Activated CD4-positive, alpha-beta T cell treated with anti-CD3 and anti-CD28 coated beads, Interleukin-2, amount 10 ng/mL, durations not matched to agents 24 days and 14 days (primary cell): ENCODE measurements at places on chromosomes 2 and 18. TPM values are rescaled to one million over a fixed set of nuclear protein-coding genes. Genes with fewer than 3 reads are reported as not detected.

DNA sequence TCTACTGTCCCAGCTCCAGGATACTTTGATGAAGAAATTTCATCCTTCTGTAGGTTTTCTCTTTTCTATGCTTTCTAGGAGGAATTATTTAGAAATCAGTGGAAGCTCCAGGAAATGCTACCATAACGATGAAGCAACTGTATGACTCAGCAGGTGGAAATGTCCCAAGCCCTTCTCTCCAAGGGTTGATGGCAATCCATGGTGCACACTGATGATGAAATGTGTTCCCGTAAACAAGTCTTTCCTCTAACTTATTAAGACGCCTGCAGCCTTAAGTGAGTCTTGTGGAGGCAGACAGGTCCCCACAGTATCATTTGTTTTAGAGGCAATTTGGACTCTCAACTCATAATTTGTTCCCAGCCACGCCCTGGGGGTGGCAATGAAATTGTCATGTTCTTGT, 777.6 kb upstream of the SOX11 start:
- no peaks in the 10 kb centered on the region for H3K36me3 ChIP-seq
- H3K4me1 ChIP-seq = no peaks in the 10 kb centered on the region
- no peak overlapping the region for H3K4me3 ChIP-seq
- no peak for DNase-seq
- H3K27me3 ChIP-seq = no peaks in the 10 kb centered on the region
- no peak overlapping the region for H3K27ac ChIP-seq

The FZD7 gene
- 1.3 TPM in 2 replicates for total RNA-seq

DNA sequence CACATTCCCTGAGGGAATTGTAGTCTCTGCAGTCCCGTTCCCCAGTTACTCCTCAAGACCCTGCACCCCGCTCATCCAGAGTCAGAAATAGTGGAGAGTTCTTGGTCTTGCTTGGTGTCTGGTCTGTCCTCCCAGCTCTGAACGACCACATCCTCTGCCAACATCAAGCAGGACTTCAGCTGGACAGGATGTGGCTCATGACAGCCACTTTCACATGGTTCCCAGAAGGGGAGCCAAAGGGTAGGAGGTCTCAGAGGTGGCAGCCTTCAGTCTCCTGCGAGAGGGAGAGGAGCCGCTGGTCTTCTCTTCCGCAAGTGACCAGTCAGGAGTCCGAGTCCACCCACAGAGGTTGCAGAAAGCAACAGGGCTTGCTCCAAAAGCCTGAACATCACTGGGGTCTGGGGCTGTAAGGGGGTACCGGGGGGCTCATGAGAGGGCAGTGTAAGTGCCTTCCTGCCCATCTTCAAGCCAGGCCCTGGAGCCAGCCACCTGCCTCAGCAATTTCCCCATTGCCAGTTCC, 29.8 kb downstream of the B3GNT7 start:
- H3K4me3 ChIP-seq = no peak overlapping the region
- no peak for DNase-seq
- peaks cover 7% of the 10 kb centered on the region for H3K4me1 ChIP-seq
- no peaks in the 10 kb centered on the region for H3K36me3 ChIP-seq

DNA sequence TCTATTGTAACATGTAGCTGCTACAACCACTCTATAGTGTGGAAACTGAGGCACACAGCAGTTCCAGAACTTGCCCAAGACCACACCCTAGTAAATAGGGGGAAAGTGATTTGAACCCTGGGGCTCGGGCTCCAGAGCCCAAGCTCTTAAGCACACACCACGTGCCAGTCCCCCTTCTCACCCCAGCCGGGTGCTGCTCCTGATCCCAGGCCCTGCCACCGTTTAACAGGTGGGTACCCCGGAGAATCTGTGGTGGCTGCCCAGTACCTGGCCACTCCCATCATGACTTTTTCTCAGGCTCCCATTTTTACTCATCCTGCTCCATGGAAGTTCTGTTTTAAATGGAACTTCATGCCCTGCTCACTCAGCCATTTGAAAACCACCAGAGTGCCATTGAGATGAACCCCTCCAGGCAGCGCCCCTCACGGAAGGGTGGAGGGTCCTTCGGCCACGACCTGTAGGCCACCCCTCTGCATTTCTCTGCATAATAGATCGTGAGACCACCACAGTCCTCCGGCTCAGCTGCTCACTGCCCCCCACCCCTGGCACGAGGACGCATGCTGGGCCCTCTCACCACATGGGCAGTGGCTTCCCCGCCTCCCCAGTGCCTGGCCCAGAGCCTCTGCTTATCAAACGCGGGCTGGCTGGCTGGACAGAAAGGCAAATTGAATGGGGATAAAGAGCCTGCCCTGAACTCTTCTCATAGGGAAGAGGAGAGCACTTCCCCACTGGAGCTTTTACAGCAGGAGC, 42.1 kb downstream of the TMEM37 start:
- H3K27ac ChIP-seq = no peak overlapping the region
- no peaks in the 10 kb centered on the region for H3K36me3 ChIP-seq
- DNase-seq = no peak

DNA sequence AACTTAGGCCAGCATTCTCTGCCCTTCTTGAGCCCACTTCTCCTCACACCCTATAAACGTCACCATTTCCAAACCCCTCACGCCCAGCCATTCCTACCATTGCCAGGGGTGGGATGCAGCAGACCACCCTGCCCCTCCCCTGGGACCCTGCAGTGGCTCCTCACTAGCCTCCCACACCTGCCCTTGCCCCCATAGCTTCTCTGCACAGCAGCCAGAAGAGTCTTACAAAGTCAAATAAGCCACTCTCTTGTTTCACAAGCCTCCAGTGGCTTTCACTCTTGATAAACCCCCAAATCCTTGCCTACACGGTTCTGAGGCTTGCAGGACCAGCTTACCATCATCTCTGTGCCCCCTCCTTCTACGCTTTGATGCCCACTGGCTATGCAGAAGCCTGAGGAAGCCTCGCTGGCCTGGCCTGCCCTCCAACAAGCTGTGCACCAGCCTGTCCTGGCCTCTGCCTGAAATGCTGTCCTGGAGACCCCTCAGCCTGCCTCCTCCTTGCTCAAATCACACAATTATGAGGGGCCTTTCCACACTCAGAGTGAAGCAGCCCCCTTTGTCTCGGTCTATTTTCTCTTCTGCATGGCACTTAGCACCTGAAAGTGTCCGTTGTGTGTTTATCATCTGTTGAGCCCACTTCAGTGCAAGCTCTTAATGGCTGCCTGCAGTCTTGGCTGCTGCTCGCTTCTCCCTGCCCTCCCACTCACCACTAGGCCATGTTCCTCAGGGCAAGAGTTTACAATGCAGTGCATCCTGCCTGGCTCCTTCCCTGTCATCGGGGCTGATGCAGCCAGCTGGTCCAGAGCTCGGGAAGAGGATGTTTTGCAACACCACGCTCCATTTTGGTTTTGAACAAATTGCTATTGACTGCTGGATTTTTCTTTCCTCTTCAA, 82.6 kb upstream of the RGPD5 start:
- no peak for DNase-seq
- no peaks in the 10 kb centered on the region for H3K4me1 ChIP-seq
- no peak overlapping the region for H3K27ac ChIP-seq
- H3K27me3 ChIP-seq = no peaks in the 10 kb centered on the region
- H3K4me3 ChIP-seq = no peak overlapping the region

The ZNF532 gene
- 0.79 and 1.0 TPM in 2 replicates for total RNA-seq

The PARD3B gene
- 0.12 and 0.50 TPM in 2 replicates for total RNA-seq

The DSC3 gene
- total RNA-seq = not detected in 2 replicates

GRCh38 chr2:239313776-239314175, 87.0 kb downstream of the HDAC4 start:
- DNase-seq = no peak
- H3K36me3 ChIP-seq = peaks cover 21% of the 10 kb centered on the region
- H3K27ac ChIP-seq = no peak overlapping the region
- no peak overlapping the region for H3K4me3 ChIP-seq
- H3K27me3 ChIP-seq = no peaks in the 10 kb centered on the region
- peaks cover 37% of the 10 kb centered on the region for H3K4me1 ChIP-seq

The TMEM163 gene
- 0.23 TPM in 1 of 2 replicates, not detected in the other for total RNA-seq

DNA sequence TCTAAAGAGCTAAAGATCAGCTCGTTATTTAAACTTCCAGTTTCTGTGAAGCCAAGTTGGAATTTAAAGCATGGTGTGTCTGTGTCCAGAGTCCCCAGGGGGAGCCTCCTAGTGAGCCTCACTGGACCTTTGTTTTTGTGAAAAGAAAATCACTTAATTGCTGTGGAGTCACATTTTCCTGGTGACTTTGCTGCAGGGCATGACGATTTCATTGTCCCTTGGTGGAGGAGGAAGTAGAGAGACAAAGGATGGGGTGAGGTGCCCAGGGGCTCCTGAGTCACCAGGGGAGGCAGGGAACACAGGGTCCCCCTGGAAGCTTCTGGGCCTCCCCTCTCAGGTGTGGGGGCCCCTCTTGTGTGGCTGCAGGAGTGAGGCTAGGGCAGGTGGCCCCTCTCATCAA, 19.7 kb downstream of the ATP6V1C2 start:
- no peaks in the 10 kb centered on the region for H3K36me3 ChIP-seq
- H3K4me1 ChIP-seq = peaks cover 8% of the 10 kb centered on the region
- no peak overlapping the region for H3K4me3 ChIP-seq
- H3K27me3 ChIP-seq = peaks cover 4% of the 10 kb centered on the region
- no peak for DNase-seq

- H3K27me3 ChIP-seq = no peaks in the 10 kb centered on the region
- no peak overlapping the region for H3K4me3 ChIP-seq
- H3K4me1 ChIP-seq = no peaks in the 10 kb centered on the region
- no peaks in the 10 kb centered on the region for H3K36me3 ChIP-seq
- DNase-seq = no peak
- no peak overlapping the region for H3K27ac ChIP-seq
These were observed 189.3 kb downstream of the GLI2 start for GRCh38 chr2:120924924-120925323.

GRCh38 chr2:56713161-56713676, 529.4 kb downstream of the CCDC85A start:
- no peaks in the 10 kb centered on the region for H3K27me3 ChIP-seq
- no peaks in the 10 kb centered on the region for H3K36me3 ChIP-seq
- H3K4me1 ChIP-seq = no peaks in the 10 kb centered on the region
- no peak overlapping the region for H3K4me3 ChIP-seq
- no peak overlapping the region for H3K27ac ChIP-seq

DNA sequence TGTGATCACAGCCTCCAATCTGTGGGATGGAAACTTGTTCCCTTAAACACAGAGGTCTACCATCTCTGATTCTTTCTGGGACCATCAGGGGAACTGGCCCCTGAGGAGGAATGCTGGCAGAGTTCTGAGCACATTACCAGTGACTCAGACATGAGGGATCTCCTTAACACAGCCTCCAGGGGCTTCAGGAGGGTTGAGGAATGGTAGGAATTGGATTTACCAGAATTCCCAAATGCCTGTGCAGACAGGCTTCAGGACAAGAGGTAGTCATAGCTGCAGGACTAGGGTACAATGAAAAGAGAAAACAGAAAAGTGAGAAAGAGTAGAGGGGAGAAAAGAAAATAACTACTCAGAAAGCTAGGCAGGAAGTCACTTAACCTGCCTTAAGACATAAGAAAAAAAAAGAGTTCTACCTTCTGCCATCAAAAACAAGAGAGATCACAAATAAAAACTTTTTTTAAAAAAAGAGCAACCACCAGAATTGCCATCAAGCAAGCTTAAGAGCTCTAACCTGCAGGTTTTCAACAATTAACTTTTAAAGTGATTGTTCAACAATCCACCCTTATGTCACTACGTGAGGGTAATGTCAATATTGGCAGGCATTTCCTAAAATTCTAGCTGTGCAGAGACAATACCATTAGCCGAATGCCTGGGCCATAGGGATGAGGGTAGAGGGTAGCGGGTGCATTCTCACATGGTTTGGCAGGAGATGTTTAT, 524.4 kb downstream of the BCL11A start:
- DNase-seq = no peak
- H3K27ac ChIP-seq = no peak overlapping the region
- H3K4me3 ChIP-seq = no peak overlapping the region
- no peaks in the 10 kb centered on the region for H3K27me3 ChIP-seq

GRCh38 chr18:76005632-76006208, 489.3 kb downstream of the ZNF516 start:
- DNase-seq = no peak
- no peaks in the 10 kb centered on the region for H3K27me3 ChIP-seq
- H3K4me3 ChIP-seq = no peak overlapping the region
- H3K27ac ChIP-seq = no peak overlapping the region
- H3K4me1 ChIP-seq = no peaks in the 10 kb centered on the region

DNA sequence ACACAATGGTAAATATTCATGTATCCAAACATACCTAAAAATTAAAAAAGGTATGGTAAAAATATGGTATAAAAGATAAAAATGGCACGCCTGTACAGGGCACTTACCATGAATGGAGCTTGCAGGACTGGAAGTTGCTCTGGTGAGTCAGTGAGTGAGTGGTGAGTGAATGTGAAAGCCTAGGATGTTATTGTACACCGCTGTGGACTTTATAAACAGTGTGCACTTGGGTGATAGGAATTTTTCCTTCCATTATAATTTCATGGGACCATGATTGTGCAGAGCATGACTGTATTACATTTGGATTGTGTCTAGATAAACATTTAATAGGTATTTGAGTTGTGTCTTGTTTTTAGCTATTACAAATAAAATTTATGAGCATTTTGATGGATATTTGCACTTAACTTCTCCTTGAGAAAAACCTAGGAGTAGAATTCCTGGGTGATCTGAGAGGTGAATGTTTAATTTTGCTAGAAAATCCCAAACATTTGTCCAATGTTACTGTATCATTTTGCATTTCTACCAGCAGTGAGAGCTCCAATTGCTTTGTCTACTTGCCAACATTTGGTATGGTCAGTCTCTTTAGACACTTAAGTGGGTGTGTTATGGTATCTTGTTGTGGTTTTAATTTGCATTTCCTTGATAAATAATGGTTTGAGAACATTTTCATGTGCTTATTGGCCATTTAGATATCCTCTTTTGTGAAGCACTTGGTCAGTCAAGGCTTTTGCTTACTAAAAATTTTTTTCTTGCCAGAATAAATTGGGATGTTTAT, 81.7 kb downstream of the BCL2L11 start:
- H3K27ac ChIP-seq = no peak overlapping the region
- DNase-seq = no peak
- H3K4me3 ChIP-seq = no peak overlapping the region
- peaks cover 7% of the 10 kb centered on the region for H3K27me3 ChIP-seq
- H3K36me3 ChIP-seq = peaks cover 6% of the 10 kb centered on the region

The CFLAR gene
- total RNA-seq = 402 and 415 TPM in 2 replicates

GRCh38 chr18:11470941-11471340, 138.5 kb upstream of the SLC35G4 start:
- no peak overlapping the region for H3K27ac ChIP-seq
- H3K27me3 ChIP-seq = no peaks in the 10 kb centered on the region
- DNase-seq = no peak
- no peaks in the 10 kb centered on the region for H3K36me3 ChIP-seq
- H3K4me3 ChIP-seq = no peak overlapping the region

The ACTG2 gene
- total RNA-seq = not detected in 2 replicates

The GKN2 gene
- not detected in 2 replicates for total RNA-seq

DNA sequence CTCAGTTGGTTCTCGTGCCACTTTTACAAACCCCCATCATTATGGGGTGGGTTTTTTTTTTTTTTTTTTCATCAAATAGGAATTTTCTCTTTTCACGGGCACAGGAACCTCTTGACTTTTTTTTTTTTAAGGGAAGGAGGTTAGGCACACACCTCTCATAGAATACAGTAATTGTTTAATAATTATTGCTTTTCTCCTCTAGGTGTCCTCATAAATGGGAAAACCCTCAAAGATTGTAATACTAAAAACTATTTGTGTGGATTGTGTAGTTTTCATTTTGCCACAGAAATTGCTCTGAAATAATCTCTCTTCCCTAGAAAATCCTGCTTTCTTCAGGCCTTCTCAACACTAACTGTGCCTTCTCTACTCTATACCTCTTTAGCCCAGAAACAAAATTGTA, 147.3 kb downstream of the GREB1L start:
- H3K36me3 ChIP-seq = no peaks in the 10 kb centered on the region
- no peak for DNase-seq
- H3K27me3 ChIP-seq = peaks cover 2% of the 10 kb centered on the region
- no peak overlapping the region for H3K4me3 ChIP-seq
- no peaks in the 10 kb centered on the region for H3K4me1 ChIP-seq
- H3K27ac ChIP-seq = no peak overlapping the region

The ITGA6 gene
- total RNA-seq = 0.68 and 0.85 TPM in 2 replicates
